ENCODE measurements at places on chromosomes 12 and 14. TPM values are rescaled to one million over a fixed set of nuclear protein-coding genes. Genes with fewer than 3 reads are reported as not detected.

GRCh38 chr12:76545486-76545885 lies 14.1 kb downstream of the OSBPL8 start:
- DNase-seq, result no peak

GRCh38 chr12:132429602-132429945 lies 60.4 kb upstream of the FBRSL1 start:
- DNase-seq, result no peak

DNA sequence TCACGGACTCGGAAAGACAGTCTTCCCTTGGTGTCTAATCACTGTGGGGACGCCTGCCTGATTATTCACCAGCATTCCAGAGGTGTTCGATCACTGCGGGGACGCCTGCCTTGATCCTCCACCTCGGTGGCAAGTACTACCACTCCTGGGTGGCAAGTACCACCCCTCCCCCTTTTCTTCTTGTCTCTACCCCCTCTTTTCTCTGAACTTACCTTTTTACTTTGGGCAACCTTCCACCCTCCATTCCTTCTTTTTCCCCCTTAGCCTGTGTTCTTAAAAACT lies 12.0 kb upstream of the LGMN start:
- no peak for DNase-seq

DNA sequence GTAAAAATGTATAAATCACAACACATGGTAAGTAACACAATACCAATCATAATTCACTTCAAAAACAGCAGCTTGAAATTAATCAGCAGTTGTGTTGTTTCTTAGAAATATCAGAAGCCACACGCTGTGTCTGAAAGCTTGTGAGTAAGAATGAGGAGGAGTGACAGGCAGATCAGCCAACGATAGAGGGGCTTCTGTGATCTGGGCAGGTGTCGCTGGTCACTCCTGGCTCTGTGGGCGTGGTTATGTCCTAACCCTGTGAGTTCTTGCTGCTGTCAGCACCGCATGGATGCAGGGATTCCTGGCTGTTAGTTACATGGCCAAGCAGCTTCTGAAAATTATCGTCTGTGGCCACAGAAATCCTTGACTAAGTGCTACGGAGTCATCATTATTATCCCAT lies 123.4 kb downstream of the SLC25A47 start:
- no peak for DNase-seq

DNA sequence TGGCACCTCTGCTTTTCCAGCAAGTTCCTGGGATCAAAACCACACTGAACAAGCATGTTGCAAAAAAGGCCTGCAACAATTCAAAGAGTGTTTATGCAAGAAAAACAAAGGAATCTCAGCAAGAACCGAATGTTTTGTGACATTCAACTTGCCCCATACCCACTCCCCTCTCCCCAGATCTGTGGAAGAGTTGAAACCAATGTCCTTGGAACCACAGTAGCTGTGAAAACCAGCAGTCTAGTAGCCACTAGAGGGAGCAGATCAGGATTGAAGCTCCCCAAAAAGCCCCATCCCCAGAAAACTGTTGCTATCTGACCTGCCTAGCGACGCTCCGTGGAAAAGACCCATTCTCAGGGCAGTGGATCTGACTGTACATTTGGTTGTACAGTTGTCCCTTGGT lies 27.1 kb downstream of the PRKAB1 start:
- DNase-seq, result no peak

DNA sequence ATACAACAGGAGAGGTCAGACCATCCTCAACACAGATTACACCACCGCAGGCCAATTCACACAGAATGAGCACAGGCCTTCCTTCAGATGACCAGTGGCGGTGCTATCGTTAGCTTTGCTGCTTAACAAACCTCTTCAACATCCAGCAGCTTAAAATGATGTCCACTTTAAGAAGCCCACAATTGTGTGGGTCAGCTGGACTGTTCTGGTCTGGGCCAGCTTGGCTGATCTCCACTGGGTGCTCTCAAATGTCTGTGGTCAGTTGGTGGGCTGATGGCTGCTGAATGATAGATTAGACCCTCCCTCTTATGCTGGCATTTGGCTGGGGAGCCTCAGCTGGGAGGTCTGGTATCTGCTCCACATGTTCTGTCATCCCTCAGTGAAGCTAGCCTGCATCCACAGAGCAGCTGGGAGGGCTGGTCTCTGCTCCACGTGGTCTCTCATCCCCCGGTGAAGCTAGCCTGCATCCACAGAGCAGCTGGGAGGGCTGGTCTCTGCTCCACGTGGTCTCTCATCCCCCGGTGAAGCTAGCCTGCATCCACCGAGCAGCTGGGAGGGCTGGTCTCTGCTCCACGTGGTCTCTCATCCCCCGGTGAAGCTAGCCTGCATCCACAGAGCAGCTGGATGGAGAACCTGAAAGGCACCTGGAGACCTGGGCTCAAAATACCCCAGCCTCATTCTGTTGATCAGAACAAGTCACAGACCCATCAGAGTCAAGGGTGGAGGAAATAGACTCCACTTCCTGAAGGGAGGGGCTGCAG lies 203.6 kb upstream of the DIO3 start:
- DNase-seq, result no peak

CTDSP2 gene
- 99.8 TPM for total RNA-seq

All from activated naive CD4-positive, alpha-beta T cell treated with anti-CD3 and anti-CD28 coated beads for 36 hours (primary cell).